NCI-H1048 (cell line): ENCODE measurements at places on chromosomes 7 and 10.

DNA sequence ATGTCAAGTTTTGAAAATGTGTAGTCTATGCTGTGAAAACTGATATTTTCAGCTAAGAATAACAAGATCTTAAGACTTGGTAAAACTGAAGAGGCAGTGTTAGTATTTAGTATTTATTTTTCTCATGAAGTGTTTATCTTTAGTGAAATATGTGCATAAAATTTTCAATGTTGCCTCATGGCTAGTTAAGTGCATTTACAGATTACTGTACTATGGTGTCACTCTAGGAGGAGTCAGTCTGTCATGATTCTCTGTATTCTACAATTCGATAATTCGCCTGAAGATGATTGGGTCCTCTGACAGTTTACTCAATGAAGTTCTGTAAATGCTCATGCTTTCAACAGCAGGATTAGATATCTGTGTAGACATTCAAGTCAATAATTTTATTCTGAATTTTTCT lies 488.1 kb upstream of the GRM3 start:
- DNase-seq = no peak

DNA sequence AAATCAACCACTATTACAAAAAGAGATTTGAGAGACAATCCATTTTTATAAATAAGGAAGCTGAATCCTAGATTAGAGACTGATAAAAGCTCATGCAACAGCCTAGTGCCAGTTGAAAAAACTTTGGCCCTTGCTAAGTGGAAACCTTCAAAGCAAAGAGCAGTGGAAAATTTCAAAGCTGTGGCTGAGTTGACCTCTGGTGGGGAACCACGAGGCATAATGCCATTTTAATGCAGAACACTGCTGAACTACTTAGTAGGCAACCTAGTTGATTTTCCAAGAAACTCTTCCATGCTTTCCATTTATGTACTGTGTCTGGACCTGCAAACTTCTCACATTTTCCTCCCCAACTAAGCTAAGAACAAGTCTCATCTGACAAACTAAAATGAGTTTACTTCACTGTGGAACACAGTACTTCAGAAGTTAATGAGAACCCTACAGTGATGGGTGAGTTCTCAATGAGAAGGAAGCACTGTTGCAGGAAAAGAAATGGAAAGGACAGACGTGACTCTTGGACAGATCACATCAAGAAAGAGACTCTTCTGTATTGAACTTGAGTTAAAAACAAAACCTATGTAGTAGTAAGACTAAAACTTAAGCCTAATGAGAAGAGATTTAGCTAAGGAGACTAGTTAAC lies 19.5 kb downstream of the FZD9 start:
- no peak for DNase-seq

DNA sequence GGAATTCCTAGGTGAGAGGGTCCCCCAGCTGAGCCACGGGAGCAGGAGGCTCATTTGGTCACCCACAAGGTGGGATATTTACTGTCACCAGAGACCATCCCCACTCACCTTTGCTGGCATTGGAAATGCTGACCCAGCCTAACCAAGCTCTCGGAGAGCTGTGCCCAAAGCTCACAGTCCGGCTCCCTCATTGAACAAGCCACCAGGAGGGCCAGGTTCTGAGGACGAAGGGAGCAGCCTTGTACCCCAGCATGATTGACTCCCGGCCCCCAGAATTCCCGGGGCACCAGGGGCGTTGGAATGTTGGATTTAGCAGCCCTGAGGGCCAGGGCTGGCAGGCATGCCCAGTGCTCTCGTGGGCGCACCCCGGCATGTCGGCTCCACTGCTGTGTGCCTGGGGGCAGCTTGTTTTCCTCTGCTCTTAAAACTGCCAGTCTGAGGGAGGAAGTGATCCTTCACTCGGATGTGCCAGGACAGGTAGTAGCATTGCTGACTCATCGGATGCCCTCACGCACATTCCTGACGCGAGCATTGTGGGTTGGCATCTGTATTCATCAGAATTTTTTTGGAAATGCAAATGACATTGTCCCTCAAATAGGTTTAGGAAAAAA lies 23.3 kb downstream of the CLIP2 start:
- DNase-seq = no peak

- DNase-seq = no peak
Measured at GRCh38 chr10:1396297-1396635, 340.1 kb downstream of the WDR37 start.

DNA sequence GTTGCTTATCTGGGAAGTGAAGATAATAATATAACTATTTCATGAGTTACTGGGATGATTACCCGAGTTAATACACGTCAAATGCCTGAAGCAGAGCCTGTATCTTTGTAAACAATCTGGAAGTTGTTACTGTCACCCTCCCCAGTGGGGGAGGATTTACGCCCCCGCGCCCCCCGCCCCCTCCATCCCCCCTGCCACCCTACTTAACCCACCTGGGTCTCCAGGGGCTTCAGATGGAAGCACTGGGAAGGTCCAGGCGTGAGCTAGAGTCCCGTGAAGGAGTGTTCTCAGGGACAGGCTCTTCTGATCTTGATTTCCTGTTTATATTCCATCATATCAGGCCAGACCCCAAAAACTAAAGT lies 691 bp upstream of the PPA1 start:
- no peak for DNase-seq

- DNase-seq = no peak
Measured at GRCh38 chr7:1758859-1759521, 88.9 kb downstream of the ELFN1 start.

DNA sequence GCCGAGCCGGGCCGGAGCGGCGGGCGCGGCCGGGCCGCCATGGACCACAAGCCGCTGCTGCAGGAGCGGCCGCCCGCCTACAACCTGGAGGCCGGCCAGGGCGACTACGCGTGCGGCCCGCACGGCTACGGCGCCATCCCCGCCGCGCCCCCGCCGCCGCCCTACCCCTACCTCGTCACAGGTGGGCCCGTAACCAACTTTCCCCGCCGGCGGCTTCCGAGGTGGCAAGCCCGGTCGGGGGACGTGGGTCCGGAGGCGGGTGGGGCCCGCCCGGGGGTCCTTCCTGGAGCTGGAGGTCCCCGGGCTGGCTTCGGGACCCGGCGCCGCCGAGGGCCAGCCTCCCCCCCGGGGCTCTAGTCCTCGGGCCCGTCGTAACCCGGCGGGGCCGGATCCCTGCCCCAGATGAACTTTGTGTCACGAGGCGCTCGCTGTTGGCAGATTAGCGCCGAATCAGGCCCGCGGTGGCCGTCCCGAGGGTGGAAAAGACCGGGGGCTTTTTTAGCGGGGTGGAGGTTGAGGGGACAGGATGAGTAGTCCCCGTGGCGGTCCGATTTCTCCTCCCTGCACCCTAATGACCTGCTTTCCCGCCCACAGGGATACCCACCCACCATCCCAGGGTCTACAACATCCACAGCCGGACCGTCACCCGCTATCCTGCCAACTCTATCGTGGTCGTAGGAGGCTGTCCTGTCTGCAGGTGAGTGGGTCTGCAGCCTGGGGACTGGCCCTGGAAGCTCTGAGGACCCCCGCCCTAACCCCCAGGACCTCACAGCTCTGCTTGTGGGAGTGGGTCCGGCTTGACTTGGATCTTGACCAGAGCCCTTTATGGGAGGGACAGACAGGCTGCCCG lies 496 bp downstream of the BRI3 start:
- no peak for DNase-seq
